Stimulated activated CD4-positive, alpha-beta T cell treated with anti-CD3 and anti-CD28 coated beads, Interleukin-1b, Interleukin-23, amount 100 ng/mL, for 1 hour (primary cell): ENCODE measurements at places on chromosomes 1 and 21.

- no peak for DNase-seq
These were observed 4.4 kb downstream of the DENND4B start for GRCh38 chr1:153941826-153942725.

- DNase-seq = no peak
These were observed 3.0 kb upstream of the PEX10 start for GRCh38 chr1:2415337-2415736.

GRCh38 chr1:30366911-30367310 lies 356.5 kb downstream of the MATN1 start:
- no peak for DNase-seq

GRCh38 chr1:165857046-165857801 lies 29.8 kb downstream of the UCK2 start:
- no peak for DNase-seq

GRCh38 chr1:8992936-8993687 lies 33.1 kb downstream of the SLC2A7 start:
- DNase-seq = no peak

DNA sequence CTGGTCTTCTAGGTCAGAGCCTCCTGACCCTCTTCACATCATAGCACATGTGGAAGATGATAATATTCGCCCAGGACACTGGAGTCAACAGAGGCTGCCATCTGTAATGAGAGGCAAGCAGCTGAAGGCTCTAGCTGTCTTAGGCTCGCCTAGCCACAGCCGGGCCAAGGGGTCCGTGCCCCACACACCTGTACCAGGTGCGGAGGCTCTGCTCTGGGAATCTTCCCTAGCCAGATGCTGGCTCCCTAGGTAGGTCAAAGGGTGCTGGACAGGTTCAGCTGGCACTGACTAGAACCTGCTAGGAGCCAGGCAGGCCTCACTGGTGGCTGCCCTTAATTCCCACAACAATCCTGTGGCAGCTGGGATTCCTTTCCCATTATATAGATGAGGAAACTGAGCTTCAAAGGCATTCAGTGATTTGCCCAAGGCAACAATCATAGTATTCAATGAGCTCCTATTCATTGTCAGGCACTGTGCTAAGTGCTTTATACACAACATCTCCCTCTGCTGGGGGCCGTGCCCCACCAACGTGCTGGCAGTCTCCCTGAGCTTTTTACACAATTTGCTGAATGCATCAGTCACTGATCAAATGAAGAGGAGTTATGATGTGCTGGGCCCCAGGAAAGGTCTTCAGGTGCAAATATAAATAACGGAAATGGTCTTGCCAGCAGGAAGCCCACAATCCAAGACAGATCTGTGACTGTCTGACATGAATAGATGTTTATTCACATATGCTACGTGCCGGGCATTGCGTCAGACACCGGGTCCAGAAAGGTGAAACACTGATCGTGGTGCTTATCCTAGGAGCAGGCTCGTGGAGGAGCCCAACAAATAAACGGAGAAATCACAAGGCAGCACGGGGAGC lies 58.0 kb downstream of the DDX20 start:
- DNase-seq = no peak

DNA sequence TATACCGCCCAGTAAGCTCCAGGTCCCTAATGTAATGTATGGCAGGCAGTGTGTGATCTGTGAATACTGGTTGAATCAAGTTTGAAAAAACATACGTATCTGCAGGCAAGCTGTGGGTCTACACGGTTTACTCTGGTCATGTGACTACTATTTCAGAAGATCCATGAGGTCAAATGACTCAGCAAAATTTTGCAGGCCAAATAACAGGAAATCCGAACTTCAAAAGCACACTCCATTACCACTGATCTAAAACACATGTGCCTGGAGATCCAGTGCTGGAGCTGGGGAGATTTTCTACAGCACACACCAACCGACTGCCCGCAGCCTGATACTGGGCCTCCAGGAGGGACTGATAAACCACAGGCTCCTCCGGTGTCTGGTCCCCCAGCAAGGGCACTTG lies 64.5 kb upstream of the SLC44A3 start:
- no peak for DNase-seq

DNA sequence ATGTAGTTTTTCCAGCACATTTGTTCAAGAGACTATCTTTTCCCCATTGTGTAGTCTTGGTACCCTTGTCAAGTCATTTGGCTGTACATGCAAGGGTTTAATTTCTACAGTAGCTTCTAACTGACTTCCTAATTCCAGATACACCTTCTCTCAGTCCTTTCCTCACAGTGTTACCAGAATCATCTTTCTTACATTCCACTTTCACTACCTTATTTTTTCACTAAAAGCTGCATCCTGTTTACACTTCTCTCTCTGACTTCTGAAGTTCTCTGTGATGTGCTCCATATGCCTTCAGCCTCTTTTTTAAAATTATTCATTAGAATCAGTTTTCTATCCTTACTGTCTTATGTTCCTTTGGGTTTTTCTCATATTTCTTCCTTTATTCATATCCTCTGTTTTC lies 57.1 kb upstream of the RWDD3 start:
- no peak for DNase-seq

- DNase-seq = peak; percentile 39
These were observed 34.9 kb upstream of the RUNX3 start for GRCh38 chr1:24964811-24965570.

GRCh38 chr21:40555021-40555528 lies 291.9 kb downstream of the DSCAM start:
- DNase-seq = no peak

DNA sequence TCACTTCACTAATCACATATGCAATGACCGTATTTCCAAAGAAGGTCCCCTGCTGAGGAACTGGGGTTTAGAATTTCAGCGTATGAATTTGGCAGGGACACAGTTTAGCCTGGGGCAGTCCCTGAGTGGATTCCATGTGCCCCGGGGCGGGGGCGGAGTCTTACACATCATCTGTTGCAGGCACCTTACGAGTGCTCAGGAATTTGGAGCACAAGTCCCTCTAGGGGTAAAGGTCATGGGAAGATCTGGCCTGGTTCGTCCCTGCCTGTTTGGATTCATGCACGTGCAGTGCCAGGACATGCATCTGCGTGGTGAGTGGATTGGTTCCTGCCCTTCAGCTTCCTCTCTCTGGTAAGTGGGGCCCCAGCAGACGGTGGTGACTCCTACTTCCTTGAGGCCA lies 208.3 kb upstream of the C1orf174 start:
- DNase-seq = no peak

DNA sequence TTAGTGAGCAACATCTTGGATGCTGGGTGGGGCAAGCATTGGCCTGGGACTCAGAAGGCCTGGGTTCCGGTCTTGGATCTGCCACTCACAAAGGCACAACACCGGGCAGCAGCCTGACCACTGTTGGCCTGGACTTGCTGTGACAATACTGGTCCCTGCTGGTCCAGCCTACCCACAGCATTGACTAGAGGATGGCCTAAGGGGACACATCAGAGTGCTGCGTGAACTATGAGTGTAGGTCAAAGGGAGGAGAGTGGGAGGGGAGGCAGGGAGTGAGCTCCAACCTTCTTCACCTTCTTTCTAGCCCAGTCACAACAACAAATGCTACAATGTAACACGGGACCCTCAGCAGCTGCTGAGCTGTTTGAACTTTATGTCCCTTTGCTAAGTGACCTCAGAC lies 31.1 kb downstream of the TMEM50A start:
- no peak for DNase-seq

DNA sequence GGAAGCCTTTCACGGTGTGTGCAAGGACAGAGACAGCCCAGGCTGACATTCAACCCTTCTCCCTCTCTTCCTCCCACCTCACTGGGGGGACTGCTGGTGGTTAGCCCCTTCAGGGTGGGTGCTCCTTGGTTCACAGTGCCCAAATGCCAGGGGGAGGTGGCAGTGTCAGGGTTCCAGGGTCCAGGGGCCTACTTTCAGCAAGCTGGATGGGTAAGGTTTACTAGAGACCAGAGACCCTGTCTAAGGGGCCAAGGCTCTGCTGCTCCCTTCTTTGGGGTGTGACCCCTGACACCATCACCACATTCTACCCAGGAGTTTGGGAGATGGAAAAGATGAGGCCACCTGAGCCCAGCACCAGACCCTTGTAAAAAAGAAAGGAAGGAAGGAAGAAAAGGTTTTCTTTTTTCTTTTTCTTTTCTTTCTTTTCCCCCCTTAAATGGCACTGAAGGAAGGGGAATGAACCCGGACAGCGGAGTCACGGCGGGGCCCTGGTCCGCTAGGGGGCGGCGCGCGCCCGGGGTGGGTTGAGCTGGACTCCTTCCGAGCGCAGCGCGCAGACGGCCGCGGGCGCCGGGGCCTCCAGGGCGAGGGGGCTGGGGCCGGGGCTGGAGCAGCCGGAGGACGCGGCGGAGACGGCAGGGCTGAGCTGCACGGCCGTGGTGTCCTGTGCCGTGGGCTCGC lies 18.8 kb downstream of the KNCN start:
- peak; percentile 36 for DNase-seq

- no peak for DNase-seq
These were observed 11.4 kb upstream of the IL10RB start for GRCh38 chr21:33254766-33255165.

- no peak for DNase-seq
These were observed 62.7 kb downstream of the CAMK2N1 start for GRCh38 chr1:20423169-20423795.

DNA sequence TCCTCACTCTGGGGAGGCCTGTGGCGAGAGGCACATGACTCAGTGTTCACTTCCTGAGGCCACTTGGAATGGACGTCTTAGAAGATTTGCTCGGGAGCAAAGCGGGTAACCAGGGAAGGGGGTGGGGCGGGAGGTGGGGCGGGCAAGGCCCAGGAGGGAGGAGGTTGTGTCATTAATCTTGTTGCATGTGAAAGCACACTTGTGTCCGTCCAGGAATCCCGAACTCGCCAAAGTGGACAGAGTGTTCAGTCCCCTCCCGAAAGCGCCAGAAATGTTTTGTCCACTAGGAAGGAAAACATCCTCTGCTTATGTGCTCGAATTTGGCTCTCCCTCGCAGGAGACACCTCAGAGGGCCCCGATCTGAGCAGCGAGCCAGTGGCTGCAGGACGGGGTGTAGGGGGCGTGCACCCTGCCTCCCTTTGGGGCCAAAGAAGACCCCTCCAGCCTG lies 84.2 kb downstream of the SPSB1 start:
- no peak for DNase-seq

DNA sequence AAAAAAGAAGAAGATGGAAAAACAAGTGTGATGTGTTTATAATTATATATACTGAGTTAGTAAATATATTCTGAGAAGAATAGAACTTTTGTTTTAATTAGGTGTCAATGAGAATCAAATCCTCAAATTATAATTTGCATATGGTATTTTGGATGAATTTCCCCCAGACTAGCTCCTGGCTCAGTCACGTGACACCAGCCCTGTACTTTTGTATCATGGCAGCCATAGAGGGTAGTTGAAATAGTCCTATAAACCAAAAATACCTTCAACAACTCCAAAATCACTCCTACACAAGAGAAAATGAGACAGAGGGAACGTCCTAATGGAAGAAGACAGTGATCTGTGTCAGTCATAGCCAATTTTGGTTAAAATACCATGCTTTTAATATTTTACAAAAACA lies 9.0 kb upstream of the S1PR1 start:
- DNase-seq = no peak

DNA sequence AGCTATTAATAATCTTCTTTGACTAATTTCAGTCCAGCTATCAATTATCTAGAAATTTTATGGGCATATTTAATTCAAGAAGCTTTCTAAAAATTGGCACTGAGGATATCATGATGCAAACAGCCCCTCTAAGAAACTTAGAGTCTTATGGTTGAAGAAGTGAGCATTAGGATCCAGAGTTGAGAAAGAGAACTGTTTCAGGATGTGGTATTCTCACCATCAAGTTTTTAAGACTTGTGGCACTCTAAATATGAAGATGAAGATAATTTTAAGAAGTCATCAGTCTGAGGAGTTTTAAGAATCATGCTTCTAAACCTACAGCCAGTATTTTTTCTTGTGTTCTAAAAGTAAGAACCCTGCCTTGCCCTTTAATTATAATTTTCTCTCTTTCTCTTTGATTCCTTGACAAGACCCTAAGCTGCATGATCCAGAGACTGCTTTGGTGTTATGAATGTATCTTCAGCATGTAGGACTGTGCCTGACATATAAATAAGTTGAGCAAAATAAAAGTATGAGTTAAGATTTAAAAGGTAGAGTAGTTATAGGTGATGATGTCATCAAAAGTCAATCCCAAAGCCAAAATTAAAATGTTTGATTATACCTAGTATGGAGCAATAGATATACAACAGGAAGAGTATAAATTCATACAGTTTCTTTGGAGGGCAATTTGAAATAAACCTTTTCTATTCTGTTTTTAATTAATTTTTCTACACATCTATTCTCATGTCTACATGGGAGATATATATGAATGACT lies 39.1 kb downstream of the RPS6KC1 start:
- no peak for DNase-seq
